ENCODE measurements at places on chromosomes 3 and 15.

DNA sequence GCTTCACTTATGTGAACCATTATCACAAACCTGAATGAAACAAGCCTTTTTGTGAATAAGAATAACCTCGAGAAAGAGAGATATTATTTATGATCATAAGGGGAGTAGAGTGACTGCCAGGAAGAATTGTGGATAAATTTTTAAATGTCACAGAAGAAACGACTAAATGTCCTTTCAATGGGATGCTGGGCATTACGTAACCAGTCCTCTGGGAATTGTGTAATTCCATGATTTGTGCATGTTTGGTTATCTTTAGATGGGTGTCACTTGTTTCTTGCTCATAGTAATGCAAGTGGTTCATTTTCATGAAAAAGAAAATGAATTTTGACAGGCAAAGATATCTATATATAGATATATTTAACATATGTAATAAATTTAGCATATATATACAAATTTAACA, 379.5 kb upstream of the AGTR1 start:
- no peak for DNase-seq

DNA sequence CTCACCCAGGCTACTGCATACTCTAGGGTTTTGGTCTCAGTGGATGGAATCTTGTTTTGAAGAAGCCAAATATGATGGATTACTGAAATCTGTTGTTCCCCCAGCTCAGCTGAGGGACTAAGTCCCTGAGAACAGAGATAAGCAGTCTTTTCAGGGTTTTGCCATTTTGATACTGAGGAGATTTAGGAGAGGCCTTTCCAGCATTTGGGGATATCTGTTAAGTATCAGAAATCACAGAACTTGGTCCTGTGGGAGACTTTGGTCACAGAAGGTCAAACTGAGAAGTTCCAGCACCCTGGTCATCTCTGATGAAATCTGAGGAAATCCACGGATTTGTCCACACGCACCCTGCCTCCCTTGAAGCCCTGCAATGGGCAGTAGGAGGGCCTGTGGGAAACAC, 181.0 kb upstream of the GADL1 start:
- no peak for DNase-seq

DNA sequence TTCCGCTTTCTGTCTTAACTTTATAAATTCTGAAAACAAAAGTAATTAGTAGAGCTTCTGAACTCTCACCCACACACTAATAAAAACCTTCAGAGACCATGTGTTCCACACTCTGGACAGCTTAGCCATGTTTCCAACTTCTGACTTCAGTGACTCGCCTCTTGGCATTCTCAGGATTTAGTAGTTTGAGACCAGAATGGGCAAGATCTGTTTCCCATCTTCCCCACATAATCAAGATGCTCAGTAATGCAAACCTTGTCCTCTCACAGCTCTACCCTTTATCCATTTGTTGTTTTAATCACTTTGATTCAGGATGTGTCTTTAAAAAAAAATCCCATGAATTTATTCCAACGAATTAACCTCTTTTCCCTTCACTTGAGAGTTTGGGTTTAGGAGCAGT, 166.6 kb upstream of the SLC24A5 start:
- DNase-seq = no peak

- DNase-seq = no peak
These were observed 114.8 kb downstream of the DLG1 start for GRCh38 chr3:197183582-197183981.

DNA sequence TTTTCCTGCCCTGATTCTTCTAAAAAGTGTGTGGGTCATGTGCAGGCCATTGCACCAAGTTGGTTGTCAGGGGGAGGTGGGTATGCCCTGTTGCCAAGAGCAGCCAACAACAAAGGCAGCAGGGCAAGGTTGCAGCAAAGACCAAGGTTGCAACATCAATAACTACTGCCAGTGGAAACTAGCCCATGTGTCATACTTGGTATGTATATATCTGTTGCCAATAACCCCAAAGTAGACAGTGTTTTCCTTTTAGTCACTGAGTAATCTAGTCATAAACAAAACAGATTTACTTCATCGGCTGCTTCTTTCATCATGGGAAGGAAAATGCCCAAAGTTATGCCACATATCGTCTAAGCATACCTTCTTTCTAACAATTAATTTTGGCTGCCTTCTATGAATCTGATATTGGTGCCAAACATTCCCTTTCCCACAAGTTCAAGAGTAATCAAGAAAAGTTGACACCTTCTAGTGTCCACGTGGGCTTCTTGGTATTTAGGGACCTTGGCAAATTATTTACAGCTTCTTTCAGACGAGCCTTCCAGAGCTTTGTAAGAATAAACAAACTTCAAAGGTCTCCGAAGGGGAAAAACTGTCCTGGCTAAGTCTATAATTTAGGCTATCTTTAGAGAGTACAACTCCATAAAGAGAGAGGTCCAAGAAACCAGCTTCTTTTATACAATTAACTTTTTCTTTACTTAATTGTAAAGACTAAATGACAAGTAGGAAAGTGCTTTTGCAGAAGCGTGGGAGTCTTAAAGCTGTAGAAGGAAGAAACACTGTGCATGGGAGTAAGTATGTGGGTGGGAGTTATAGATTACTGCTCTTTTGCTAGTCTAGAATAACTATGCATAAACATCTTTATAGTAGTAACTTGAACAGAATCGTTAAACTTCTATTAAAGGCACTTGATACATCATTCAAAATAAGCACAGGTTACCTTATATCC, 10.0 kb upstream of the MBNL1 start:
- peak; percentile 85 for DNase-seq

Data from non-pigmented ciliary epithelial cell (primary cell).